T-helper 17 cell (primary cell): ENCODE measurements at places on chromosomes 5 and 9.

DNA sequence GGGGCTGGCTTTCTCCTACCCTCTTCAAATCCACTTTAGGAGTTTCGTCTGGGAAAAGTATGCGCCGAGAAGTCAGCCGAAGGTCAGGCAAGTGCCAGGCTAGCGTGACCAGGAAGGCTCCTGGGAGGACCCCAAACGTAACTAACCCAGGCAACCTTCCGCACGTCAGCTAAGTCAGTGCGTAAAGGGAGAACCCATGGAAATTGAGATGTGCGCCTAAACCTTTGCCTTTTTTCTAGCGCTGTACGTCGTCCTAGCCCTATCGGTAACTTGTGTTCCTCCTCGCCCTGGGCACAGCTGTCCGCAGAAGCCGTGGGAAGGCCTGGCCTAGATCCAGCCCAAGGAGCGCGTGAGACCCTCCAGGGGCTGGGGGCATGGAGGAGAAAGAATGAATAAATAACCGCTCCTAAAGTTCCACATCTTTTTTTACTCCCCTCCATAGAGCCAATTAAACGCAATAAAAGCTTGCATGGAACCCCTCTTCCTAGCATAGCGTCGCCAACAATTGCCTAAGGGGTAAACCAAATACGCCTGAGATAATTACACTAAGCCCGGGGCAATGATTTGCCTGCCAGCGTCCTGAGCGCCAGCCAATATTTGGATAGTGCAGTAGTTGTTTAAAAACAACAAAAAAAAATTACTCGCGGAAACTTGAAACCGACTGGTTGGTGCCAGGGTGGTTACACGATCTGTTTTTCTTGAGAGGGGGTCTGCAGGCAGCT lies 4.0 kb upstream of the FOXB2 start:
- no peak for DNase-seq

- no peak for DNase-seq
Measured at GRCh38 chr9:81686614-81687520, 2.5 kb downstream of the TLE1 start.

DNA sequence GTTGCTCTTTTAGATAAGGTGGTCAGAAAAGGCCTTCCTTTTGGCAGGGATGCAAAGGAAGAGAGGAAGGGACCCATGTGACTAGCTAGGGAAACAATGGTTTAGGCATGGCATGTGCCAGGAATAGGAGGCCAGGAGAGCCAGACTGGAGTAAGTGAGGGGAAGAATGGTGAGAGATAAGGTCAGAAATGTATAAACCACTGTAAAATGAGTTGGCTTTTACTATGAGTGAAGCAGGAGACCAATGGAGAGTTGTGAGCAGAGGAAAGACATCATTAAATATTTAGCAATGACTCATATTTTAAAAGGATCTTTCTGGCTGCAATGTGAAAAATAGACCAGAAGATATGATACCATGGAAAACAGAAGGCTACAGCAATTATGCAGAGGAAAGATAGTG lies 50.9 kb downstream of the AP3B1 start:
- no peak for DNase-seq

GRCh38 chr5:133287500-133287899 lies 235.7 kb downstream of the HSPA4 start:
- DNase-seq: peak; percentile 30

DNA sequence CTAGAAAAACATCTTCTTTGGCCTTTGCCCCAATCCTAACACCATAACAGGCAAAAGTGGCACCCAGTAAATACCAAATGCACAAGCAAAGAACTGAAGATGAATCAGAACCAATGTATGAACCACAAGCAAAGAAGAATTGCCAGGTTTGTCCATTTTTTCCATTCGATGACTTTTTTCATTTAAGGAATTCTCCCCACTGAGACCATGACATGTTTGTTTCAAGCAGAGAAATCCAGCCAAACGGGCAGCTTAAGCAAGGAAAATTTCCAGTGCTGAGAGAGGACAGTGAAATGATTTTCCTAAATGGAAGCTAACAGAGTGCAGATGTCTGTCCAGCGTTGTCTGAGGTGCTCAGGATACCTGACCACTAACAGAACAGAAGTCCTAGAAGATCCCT lies 203.7 kb downstream of the ADAMTS12 start:
- no peak for DNase-seq

GRCh38 chr5:96235008-96235910 lies 197.8 kb downstream of the PCSK1 start:
- no peak for DNase-seq

GRCh38 chr9:6845880-6846279 lies 88.1 kb downstream of the KDM4C start:
- DNase-seq: no peak

DNA sequence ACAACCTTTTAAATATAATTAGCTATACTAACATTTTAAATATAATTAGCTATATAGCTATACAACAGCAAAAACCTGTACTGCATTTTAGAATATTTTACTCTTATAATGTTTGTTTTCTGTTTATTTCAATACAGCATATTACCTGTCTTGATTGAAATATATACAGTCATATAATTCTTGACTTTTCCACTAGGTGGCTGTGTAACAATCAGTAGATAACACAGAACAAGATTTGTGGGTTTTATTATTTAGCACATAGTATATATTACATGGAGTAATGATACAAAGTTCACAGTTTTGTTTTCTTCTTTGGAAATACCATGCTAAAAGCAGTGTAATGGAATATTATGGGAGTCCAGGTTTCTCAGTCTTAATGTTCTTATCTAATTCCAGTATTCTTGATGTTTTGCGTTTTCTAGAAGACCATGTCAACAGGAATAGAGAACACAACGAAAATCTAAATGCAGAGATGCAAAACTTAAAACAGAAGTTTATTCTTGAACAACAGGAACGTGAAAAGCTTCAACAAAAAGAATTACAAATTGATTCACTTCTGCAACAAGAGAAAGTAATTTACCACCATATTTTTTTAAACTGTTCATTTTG lies 13.3 kb downstream of the HMMR start:
- no peak for DNase-seq

DNA sequence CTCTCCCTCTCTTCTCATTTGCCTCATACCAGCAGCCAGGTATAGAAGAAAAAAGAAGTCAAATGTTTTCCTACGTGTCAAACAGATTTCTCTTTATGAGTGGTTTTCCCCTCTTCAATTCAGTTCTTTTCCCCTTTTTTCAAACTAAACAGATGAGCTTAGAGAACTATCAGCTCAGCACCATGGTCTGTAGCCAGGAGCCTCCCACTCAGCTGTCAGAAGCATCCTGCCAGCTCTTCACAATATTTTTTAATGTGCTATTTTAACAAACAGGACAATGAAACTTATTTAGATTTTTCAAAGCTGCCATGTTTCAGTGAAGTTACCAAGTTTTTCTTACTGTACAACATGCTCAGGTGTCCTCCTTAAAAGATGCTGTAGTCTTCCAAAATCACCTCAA lies 63.5 kb downstream of the CMYA5 start:
- no peak for DNase-seq

DNA sequence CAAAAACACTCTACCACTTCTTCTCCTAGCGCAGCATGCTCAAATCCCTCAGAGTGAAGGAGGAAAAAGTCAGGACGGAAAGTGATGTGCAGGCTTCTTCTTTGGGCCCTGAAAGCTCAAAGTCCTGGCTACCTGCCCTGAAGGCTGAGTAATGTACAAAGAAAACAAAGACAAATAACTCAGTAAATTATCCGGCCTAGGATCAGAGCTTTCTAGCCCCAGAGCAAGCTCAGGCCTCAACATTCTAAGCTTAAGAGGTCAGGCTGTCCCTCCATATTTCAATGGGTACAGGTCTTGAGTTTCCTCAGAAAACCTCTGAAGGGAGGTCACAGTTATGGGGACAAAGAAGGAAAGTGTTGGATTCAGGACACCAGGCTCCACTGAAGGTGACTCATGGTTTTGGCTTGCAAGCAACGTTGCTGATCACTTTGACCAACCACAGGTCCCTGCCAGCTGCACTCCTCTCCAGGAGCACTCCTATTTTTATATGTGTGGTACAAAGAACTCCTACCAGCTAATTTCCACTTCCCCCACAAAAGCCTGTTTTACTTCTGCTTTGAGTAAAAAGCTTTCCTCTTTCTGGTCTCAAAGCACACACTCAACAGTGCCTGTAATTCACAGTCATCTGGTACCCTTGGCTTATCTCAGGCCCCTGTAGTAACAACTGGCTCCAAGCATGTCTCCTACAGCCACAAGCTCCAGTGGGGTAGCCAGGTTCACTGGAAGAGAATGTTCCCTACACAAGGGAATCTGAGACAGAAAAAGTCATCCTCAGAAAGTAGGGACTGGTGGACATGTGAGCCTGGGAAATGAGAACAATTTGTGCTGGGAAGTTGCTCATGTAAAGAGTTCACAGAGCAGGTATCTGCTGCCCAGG lies 115.7 kb downstream of the UGCG start:
- DNase-seq: no peak

DNA sequence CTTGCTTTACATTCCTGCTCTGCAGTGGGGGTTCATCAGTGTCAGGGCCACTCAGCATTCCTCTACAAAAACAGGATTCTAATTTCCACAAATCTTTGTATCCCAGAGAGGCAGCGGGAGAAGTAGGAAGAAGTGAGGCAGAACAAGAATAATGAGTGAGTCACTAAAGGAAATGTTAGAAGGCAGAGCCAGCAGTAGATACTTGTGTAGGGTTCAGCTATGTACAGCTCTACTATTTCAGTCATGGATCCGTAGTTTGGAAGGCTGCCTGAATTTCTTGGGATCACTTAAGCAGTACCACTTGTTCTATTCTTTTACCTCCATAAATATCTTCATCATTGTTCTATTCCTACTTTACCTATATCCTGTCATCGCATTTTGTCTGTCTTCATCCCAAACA lies 246.3 kb upstream of the TLE4 start:
- no peak for DNase-seq

DNA sequence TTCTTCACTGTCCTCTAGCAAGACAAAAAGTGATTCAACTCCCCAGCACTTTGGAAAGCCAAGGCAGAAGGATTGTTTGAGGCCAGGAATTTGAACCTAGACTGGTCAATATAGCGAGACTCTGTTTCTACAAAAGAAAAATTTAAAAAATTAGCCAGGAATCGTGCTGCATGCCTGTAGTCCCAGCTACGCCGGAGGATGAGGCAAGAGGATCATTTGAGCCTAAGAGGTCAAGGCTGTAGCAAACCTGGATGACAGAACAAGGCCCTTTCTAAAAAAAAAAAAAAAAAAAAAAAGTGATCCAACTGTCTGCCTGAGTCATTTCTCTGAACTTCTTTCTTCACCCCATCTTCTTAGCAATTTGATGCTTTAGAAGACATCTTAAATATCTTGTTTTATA lies 12.4 kb downstream of the ITGA2 start:
- DNase-seq: no peak

- DNase-seq: no peak
Measured at GRCh38 chr5:115579216-115579615, 23.1 kb downstream of the TICAM2 start.

- no peak for DNase-seq
Measured at GRCh38 chr9:42388846-42389245, 205.4 kb downstream of the SPATA31A6 start.

DNA sequence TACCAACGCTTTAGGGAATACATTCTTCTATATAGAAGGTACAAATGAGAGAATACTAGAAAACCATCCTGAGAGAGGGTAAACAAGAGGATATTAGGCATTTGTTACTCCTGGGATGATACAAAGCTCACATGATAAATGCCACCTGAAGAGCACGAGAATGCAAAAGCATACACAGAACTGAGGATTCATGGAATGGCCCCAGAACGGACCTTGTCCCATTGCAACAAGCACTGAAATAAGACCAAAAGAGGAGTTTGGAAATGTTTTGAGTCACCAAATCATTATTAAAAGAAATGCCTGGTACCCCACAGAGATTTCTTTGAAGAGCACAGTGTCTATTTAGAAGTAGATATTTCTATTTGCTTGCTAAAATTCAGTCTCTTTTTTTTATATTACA lies 173.5 kb downstream of the TTC39B start:
- no peak for DNase-seq

DNA sequence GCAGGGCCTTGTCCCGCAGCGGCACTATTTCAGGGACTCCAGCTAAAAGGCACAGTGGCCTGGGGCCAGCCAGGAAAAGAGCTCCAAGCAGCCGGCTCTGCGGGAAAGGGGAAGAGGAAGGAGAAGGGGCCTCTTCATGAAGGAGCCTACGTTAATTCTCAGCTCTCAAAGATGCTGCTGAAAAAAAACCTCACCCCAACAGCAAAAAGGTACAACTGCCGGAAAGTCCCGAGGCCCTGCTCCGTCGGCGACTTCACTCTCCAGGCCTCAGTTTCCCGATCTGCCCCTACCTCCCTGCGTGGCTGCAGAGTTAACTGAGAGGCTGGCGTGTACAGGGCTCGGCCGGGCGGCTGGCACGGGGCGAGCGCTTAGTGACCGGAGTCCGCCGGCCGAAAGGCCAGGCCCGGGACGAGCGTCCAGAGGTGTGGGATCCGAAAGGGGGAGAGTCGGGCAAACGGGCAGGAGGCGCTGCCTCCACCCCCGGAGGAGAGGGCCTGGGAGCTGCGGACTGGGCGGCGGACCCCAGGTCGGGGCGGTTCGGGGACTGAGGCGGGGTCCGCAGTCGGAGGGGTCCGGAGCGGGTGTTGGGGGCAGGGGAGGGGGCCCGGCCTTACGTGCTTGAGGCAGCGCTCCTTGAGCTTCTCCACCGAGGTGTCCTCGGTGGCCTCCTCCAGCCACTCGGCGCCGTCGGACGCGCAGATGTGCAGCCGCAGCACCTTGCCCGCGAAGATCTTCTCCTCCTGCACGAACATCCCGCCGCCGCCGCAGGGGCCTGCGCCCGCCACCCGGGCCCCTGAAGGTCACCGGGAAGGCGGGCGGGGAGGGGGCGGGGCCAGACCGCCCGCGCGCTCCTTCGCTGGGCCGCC lies 529 bp downstream of the UBAC1 start:
- no peak for DNase-seq

DNA sequence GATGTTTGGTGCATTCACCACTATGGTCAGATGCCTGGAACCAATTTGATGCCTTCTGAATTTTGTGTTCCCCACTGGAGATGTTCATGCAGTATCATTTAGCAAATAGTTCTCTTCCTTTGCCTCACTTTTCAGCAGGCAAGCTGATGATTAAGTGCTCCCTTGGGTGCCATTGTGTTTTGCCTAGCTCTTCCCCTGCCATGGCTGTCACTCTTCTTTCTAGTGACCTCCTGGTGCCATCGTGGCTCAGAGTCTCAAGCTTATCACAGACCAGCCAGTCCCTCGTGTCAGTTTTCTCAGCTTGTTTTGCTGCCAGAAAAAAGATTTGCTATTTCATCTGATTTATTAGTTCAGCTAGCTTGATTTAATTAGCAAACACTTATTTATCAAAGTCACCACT lies 41.3 kb downstream of the IL31RA start:
- DNase-seq: no peak

- DNase-seq: no peak
Measured at GRCh38 chr5:1660001-1660400, 136.2 kb upstream of the LPCAT1 start.

- no peak for DNase-seq
Measured at GRCh38 chr9:120860083-120860482, 16.9 kb downstream of the PHF19 start.

GRCh38 chr5:172342918-172343317 lies 59.4 kb upstream of the UBTD2 start:
- DNase-seq: no peak
